Suppressor macrophage treated with lipopolysaccharide for 4 hours (primary cell): ENCODE measurements at places on chromosomes 11 and 22.
A peak's percentile ranks its signal among the peaks of the same experiment; 100 is the strongest.

DNA sequence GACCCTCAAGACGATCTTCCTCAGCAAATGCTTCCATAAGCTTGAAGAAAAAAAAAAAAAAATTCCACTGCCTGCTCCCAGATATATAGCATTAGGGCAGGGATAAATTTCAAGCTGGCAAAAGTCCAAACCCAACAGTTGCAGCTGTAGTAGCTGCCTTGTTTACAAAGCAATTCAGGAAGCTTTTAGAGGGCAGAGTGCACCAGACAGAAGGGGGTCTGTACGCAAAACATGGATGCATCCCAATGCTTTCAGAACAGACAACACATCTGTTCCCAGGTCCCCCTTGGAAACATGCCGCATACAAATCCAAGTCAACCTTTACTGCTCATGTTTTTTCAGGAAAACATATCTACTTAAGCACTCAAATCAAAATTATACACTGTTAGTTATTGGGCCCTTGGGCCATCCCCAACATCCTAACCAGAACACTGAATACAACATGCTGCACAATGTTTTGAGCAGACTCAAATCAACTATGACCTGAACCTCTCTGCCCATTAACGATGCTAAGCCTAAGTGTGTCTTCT, 94.5 kb downstream of the CADM1 start:
- no peak for DNase-seq

GRCh38 chr11:43486141-43486540, 127.4 kb downstream of the TTC17 start:
- DNase-seq: no peak

DNA sequence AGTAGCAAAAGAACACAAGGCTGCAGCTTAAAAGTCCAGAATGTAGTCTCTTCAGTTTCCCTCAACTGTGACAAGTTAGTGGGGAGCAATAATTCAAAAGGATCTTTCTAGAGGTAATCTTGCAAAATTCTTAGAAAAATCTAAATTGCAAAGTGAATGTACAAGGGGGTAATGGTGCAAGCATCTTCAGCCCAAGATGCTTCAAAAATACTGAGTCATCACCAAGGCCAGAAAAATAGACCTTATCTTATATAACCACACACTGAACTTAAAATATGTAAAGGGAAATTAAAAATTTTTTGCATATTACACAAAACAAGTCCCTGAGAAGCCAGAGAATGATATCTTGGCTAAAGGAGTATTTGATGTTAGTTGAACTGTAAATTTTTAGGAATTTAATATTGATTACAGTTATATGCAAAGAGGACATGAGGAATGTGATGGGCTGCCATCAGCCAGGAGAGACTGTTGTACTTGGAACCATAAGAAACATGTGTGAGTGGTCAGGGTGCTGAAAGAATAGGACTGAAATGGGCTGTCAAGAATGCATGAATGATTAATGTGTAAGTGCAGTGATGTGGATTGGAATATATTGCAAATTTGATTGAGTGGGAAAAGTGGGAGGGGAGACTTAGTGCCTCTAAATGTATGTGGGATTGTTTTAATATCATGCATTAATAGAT, 85.7 kb upstream of the LIN7C start:
- no peak for DNase-seq

DNA sequence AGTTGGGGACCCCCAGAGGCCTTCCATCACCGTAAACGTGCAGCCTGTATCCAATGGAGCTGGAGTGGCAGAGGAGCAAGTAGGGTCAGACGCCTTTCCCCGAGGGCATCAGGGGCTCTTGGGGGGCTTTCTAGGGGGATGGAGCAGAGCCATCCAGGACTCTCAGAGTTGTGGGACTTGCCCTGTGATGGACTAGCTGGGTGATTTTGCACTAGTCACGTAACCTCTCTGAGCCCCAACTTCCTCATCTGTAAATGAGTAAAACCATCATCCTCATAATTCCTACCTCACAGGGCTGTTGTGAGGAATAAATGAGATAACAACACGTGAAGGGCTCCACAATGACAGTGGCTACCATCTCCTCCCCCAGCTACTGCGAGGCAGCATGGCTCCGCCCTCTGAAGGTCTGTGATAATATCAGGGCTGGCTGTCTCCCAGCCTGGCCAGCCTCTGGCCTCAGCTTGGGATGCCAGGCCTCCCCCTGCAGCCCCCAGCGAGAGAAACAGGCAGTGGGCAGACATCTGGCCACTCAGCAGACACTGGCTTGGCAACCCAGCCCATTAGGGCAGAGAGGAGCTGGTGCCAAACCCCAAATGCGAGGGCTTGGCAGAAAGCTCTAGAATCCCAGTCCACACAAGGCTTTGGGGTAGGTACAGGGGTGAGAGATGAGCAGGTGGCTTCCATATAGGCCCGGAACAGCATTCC, 6.7 kb downstream of the USP2 start:
- DNase-seq: no peak

- DNase-seq: no peak
Observed at GRCh38 chr11:84795698-84796097, 831.4 kb downstream of the DLG2 start.

DNA sequence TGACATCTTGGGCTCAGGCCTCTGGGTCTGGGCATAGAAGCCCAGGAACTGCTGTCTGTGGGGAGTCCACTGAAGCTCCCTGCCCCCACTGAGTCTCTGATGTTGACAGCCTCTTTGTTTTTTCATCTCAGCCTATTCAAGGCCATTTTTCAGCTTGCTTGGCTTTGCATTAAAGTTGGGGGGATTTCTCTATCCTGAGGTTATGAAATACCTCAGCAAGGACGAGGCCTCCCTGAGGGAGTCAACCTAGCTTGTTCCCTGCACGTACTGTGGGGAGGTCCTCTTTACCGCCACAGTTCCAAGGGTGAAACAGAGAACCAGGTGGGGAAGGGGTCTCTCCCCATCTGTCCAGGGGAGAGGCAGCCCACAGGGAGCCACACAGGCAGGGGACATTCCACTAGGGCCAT, 8.4 kb downstream of the KCNQ1OT1 start:
- no peak for DNase-seq

GRCh38 chr11:120696597-120697218, 185.2 kb downstream of the GRIK4 start:
- DNase-seq: no peak

GRCh38 chr22:45879552-45879949, 97.4 kb downstream of the WNT7B start:
- no peak for DNase-seq

- no peak for DNase-seq
Observed at GRCh38 chr11:134785660-134786284, 373.7 kb upstream of the B3GAT1 start.

GRCh38 chr11:94933223-94934130, 39.9 kb downstream of the CWC15 start:
- no peak for DNase-seq

GRCh38 chr11:64764040-64764611, 4.4 kb upstream of the PYGM start:
- DNase-seq: no peak

GRCh38 chr22:28570696-28571373, 108.8 kb downstream of the TTC28 start:
- DNase-seq: no peak

DNA sequence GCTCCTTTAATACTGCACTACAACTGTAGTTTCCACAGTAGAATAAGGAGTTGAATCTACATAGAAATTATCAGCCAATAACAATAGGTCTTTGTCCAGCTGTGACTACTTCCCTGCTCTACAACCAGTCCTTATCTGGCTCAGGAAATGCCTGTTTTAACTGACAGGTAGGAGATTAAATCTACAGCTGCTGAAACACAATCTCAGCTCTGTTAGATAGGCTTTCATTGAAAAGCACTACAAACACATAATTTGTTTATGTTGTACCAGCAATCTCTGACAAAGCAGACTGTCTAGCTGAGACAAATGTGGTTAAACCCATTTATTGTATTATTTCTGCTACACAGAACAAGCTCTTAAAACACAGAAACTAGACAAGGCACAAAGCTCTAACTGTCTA, 230.0 kb downstream of the SOX6 start:
- DNase-seq: no peak

DNA sequence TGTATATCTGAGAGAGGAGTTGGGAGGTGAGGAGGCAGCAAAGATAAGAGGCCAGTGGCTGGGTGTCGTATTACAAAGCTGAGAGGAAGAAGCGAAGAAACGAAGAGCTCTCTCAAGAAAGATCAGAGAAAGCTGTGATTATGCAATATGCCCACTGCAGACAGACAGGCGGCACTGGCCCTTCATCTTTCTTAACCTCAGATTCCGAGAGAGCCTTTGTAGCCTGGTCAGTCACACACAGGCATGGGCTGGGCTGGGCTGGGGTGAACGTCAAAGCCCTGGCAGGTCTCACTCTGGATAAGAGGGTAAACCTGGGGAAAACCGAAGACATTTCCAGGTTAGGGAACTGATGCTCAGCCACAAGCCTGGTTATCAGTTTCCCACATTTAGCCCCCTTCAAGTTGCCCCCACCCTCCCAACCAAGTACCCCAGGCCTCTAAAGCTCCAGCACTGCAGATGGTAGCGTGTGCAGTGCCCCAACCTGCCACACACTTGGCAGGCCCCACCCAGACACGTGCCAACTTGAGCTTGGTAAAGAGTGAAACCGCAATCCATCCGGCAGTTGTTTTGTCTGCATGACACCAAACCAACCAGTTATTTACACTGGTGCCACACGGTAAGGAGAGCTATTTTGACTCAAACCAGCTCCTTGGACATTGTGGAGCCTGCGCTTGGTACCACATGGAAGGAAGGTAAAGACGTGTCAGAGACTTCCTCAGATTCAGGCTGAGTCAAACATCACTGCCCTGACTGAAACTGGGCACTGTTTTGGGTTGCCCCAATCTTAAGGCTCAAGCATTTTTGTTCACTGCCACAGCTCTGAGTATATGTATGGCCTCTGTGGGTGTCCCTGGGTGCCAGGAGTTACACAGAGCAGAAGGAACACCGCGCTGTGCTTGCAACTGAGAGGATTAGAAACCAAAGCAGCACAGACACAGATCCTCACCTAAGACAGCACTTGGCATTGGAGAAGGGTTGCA, 135.9 kb downstream of the FDX1 start:
- no peak for DNase-seq

- DNase-seq: no peak
Observed at GRCh38 chr11:56611174-56611573, 3.5 kb downstream of the OR5M1 start.

DNA sequence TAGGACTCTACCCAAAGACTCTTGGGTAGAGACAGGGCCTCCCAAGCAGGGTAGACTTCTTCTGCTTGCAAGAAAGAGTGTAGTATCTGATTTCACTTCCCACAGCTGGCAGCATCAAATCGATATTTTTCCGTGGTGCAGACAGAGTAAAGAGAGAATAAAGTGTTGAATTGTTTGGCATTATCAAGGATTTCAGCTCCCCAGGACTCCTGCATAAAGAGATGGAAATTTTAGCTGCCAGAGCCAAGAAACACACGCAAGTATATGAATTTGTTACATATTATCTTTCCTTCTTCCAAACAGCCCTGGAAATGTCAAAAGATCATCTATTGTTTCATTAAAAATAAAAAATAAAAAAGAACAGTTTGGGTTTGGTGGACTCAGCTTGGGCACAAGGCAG, 136.8 kb downstream of the PKNOX2 start:
- no peak for DNase-seq

GRCh38 chr11:65634109-65634436, 3.8 kb upstream of the SIPA1 start:
- no peak for DNase-seq

- no peak for DNase-seq
Observed at GRCh38 chr22:37990301-37990700, 5.9 kb upstream of the SOX10 start.

- DNase-seq: peak; percentile 95
Observed at GRCh38 chr11:9263840-9264315, 1.3 kb downstream of the DENND5A start.

DNA sequence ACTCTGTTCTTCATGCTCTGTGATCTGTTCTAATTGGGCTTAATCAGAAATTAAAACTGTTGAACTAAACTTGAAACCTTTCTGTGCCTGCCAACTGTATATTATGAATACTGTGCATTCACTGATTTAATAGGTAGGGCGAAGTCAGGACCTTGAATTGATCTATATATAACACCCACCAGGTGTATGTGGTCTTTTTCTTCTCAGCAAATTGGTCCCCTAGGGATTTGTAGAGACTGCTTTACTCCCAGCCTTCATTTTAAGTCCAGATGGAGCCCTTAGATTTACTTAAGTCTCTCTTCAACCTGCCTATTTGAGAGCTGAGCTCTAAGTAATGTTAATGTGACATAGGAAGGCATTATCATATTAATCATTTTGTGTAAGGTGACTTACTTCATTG, 257.5 kb downstream of the TMEM135 start:
- DNase-seq: no peak

- peak; percentile 61 for DNase-seq
Observed at GRCh38 chr11:110430267-110431050, 711 bp downstream of the FDX1 start.

GRCh38 chr11:112801025-112801816, 160.0 kb upstream of the NCAM1 start:
- DNase-seq: no peak

GRCh38 chr11:69159150-69159852, 3.6 kb downstream of the SMIM38 start:
- DNase-seq: no peak

DNA sequence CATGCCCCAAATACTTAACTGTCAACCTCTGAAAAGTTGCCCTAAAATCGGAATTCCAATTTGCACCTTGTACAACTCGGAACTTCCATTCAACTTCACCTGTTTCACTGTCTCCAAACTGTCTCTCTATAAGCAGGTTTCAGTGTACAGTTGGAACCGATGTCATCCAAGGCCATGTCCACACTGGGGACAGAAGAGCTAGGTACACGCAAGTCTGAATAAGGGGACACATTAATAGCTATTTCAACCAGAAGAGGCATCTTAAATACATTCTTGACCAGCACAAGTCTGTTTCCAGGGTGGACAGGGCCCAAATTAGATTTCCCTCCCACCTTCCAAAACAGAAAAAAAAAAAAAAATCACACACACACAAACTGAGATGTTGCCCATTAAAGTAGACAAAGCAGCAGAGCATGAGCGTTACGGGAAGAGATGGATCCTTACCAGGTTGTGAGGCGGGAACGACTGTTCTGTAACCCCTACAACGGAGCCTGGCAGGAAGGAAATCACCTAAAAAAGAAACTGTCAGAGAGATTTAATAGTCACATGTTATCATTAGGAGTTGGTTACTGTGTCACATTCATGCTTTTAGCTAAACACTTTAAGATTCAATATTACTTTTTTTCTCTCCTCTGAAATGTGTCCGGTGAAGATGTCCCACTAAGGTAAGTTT, 1.7 kb downstream of the CREBZF start:
- DNase-seq: peak; percentile 19

DNA sequence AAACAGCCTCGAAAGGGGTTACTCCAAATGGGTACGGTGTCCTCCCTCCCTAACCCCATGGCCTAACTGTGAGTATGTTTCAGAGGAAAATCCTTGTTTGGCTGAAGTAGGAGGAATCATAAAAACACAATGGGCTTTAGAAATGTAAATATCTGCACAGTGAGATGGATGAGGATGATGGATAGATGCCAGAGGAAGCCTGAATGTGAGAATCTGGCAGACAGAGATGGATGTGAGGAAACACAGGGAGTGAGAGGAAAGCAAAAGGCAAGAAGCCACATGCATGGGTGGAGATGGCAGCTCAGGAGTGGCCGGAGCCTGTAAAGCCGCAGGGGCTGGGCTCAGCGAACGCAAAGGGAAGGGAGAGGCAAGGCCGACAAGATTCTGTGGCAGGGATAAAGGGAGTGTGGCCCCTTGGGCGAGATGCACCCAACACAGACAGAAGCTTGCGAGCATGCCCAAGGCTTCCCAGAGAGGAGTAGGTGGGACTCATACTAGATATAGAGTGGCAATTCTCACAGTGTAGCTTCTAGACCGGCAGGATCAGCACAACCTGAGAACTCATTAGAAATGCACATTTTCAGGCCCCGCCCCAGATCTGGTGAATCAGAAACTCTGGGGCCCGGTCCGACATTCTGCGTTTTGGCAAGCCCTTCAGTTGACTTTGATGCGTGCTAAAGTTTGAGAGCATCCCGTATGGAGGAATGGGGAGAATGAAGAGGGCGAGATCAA, 237.3 kb upstream of the CADM1 start:
- no peak for DNase-seq
